ENCODE measurements at places on chromosomes 5 and 9. TPM values are rescaled to one million over a fixed set of nuclear protein-coding genes. Genes with fewer than 3 reads are reported as not detected.
A peak's percentile ranks its signal among the peaks of the same experiment; 100 is the strongest.

DNA sequence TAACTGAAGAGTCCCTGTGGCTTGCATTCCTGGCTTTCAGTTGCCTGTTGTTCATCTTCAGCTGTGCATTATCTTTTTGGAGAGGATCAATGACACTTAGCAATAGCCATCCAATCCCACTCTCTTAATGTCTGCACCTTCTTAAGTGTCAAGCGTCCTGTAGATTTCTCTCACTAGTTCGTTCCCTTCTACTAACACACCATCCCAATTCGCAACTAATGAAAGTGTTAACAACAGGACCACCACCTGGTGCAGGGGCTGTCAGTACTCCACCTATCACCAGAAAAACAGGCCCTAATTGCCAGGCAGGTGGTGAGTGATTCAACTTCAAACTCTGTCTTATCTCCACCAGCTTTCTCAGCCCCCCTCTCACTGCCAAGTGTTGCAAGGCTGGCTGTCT, 169.4 kb upstream of the EFNA5 start:
- no peaks in the 10 kb centered on the region for H3K27me3 ChIP-seq
- DNase-seq: no peak
- no peak overlapping the region for H3K4me3 ChIP-seq
- no peaks in the 10 kb centered on the region for H3K36me3 ChIP-seq
- no peak overlapping the region for H3K27ac ChIP-seq
- no peaks in the 10 kb centered on the region for H3K4me1 ChIP-seq

DNA sequence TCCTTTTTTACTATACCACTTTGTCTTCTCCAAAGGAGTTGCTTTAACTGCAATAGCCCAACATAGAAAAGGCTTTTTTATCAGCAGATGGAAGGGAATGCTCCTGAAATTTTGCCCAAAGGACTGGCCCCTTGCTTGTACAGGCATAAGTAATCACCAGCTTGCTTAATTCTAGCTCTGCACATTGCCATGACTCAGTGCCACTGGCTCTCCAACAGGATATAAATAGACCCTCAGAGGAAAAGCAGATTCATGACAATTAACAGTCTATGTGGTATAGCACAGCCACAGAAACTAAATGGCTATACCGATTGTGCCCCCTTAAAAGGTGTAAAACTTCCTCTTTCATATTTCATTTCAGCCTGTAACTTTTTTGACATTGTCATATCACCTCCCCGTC, 227.0 kb downstream of the ZNF608 start:
- no peak overlapping the region for H3K27ac ChIP-seq
- no peaks in the 10 kb centered on the region for H3K36me3 ChIP-seq
- H3K27me3 ChIP-seq: no peaks in the 10 kb centered on the region
- peaks cover 4% of the 10 kb centered on the region for H3K4me1 ChIP-seq
- H3K4me3 ChIP-seq: no peak overlapping the region
- DNase-seq: no peak

Gene ORM2
- total RNA-seq: not detected

DNA sequence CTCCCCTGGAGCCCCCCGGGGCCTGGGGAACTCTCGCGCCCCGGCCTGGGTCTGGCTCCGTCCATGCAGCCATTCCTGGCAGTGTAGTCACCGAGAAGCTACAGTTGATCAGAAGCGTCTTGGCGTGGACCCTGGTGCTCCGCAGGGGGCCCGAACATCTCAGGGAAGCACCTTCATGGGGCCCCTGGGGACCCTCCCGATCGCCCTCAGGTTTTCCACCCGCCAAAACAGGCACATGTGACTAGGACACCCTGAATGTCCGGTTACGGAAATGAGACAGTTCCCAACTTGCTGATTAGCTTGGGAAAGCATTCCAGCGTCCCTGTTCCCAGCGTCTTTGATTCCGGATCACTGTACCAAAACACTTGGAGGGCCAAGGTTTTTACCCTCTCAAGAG, 472 bp downstream of the FBXO4 start:
- DNase-seq: peak; percentile 88
- H3K36me3 ChIP-seq: peaks cover 9% of the 10 kb centered on the region
- peak overlapping the region; percentile 97 for H3K27ac ChIP-seq

DNA sequence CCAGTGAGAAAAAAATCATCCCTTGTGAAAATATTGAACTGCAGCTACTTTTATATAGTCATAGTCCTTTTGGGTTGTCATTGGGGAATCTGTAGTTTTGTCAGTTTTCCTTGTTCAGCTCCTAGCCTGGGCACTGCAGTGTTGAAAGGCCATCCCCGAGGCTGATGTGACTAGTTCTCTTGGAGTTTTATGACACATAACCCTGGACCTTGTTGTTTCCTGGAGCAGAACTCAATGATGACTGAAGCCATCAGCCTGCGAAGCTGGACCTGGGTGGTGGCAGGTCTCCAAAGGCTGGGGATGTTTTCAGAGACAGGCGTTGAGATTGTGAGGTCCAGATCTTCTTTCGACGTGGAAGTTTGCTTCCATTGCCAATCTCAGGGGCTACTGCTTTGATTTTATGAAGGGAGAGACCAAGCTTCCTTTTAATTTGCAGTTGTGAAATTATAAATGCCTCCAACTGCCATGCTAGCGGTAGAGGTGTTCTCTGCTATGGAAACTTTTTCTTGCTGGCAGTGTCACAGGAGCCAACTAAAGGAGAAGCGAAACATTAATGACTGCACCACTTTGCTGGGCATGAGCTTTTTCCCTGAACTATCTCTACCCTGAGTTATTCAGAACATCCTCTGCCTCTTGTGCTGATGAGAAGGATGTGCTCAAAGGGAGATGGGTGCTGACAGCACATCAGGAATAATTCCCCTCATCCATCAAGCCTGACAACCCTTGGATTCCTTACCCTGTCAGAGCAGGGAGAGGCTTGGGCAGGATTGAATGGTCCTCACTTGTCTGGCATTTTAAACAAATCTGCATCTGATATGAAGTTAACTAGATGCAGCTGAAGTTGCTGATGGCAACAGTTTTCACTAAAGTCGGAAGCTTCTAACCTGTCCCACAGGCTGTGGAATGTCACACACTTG, 209.6 kb downstream of the MAST4 start:
- no peak overlapping the region for H3K27ac ChIP-seq
- H3K4me3 ChIP-seq: no peak overlapping the region
- H3K4me1 ChIP-seq: no peaks in the 10 kb centered on the region

Gene SHC3
- total RNA-seq: 6.1 TPM

DNA sequence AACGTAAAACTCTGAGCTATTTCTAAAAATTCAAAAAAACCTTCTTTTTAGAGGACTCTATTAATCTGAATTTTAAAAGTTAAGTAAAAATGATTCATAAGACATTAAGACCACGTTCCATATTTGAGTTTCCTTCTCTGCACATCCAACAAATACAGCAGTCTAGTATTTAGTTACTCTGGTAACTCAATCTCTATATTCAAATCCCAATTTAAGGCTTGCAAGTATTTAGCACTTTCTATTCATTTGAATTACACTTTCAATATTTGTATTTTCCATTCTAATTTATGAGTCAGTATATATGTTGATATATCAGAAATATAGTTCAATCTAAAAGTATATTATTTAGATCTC, 17.7 kb downstream of the RFX3 start:
- no peaks in the 10 kb centered on the region for H3K27me3 ChIP-seq
- no peak overlapping the region for H3K4me3 ChIP-seq
- peaks cover 7% of the 10 kb centered on the region for H3K4me1 ChIP-seq

DNA sequence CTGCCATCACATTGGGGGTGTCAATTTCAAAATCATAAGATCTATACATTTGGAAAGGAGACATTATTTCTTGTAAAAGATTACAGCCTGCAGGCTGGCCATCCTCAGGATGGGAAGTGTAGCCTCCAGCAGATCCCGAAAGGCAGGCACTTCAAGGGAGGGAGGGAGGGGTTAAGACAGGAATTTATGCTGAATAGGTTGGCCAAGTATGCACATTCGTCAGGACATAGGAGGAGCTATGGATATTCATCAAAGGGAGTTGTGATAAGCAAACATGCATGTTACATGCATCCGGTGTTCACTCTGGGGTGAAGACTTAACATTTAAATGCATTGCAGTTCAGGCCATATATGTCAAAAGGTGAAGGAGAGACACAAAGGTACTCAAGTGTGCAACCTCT, 119.4 kb downstream of the CEP120 start:
- H3K27me3 ChIP-seq: no peaks in the 10 kb centered on the region
- no peaks in the 10 kb centered on the region for H3K4me1 ChIP-seq
- no peak for DNase-seq
- H3K4me3 ChIP-seq: no peak overlapping the region
- H3K27ac ChIP-seq: no peak overlapping the region
- no peaks in the 10 kb centered on the region for H3K36me3 ChIP-seq

- H3K27ac ChIP-seq: no peak overlapping the region
- no peaks in the 10 kb centered on the region for H3K4me1 ChIP-seq
- no peak for DNase-seq
Observed at GRCh38 chr5:56147106-56147505, 86.0 kb downstream of the ANKRD55 start.

Gene DIRAS2
- not detected for total RNA-seq

GRCh38 chr5:179296150-179296821, 49.0 kb downstream of the ADAMTS2 start:
- H3K4me3 ChIP-seq: no peak overlapping the region
- peaks cover 49% of the 10 kb centered on the region for H3K4me1 ChIP-seq
- no peak for DNase-seq
- H3K27me3 ChIP-seq: no peaks in the 10 kb centered on the region
- H3K36me3 ChIP-seq: no peaks in the 10 kb centered on the region

Gene ANGPTL2
- total RNA-seq: 65.8 TPM

GRCh38 chr5:93819668-93820067, 78.3 kb upstream of the POU5F2 start:
- H3K4me1 ChIP-seq: no peaks in the 10 kb centered on the region
- H3K36me3 ChIP-seq: no peaks in the 10 kb centered on the region
- no peak overlapping the region for H3K4me3 ChIP-seq
- no peak overlapping the region for H3K27ac ChIP-seq
- DNase-seq: no peak
- no peaks in the 10 kb centered on the region for H3K27me3 ChIP-seq

DNA sequence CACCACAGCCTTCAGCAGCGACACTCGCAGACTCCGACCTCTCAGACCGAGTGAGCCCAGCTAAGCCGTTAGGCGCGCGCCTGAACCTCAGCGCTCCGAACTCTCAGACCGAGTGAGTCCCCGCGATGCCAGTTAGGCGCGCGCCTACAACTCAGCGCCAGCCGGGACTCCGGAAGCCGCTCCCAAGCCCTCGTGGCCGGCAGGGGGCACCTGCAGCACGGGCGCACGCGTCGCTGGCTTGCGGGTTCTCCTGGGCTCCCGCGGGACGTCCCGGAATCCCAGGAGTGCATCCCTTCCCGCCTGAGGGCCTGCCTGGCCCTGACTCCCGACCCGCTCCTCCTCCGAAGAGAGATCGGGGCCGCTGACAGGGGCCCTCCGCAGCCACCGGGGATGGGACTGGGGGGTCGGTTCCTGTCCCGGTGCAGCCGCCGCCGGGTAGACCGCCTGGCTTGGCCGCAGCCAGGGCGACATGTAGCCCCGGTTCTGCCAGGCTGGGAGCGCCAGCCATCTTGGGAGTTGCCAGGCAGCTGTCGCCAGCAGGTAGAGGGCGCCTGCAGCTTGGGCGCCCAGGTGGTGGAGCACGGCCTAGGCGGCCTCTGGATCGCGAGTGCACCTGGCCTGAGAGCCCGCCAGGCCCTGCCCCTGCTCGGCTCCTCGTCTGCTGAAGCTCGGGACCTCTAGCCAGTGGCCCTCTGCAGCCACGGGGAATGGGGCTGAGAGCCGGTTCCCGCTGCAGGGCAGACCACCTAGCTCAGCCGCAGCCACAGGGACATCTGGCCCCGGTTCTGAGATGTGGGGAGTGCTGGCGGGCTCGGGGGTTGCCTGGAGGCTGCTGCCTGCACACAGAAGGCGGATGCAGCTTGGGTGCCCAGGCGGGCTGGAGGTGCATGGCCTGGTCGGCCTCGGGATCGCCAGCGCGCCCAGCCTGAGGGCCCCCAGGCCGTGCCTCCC, at the start of gene ANKRD18A:
TSS of gene ANKRD18A (minus strand) at position 114 of the 951 bp plus-strand sequence. CDS start 311 bp downstream, outside the sequence.
- H3K36me3 ChIP-seq: no peaks in the 10 kb centered on the region
- no peak within 1 kb of the TSS for H3K27ac ChIP-seq
- no peak for DNase-seq
- peaks cover 29% of the 10 kb centered on the region for H3K4me1 ChIP-seq

DNA sequence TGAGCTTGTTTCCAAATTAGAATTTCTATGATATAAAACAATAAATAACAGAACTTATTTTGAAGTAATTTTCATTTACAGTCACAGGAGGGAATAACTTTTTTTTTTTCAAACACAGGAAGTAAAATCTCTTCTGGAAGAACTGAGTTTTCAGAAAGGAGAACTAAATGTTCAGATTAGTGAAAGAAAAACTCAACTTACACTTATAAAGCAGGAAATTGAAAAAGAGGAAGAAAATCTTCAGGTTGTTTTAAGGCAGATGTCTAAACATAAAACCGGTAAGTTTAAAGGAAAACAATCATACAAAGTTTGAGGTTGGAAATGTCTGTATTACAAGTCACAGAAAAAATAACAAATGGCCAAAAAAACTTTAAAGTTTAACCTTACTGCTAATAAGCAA, 41.6 kb downstream of the RAB14 start:
- H3K27ac ChIP-seq: no peak overlapping the region
- no peak for DNase-seq
- peaks cover 5% of the 10 kb centered on the region for H3K4me1 ChIP-seq
- no peak overlapping the region for H3K4me3 ChIP-seq
- H3K36me3 ChIP-seq: no peaks in the 10 kb centered on the region
- no peaks in the 10 kb centered on the region for H3K27me3 ChIP-seq

GRCh38 chr5:13251623-13252376, 692.7 kb downstream of the DNAH5 start:
- no peak overlapping the region for H3K27ac ChIP-seq
- no peak for DNase-seq
- no peaks in the 10 kb centered on the region for H3K36me3 ChIP-seq
- H3K27me3 ChIP-seq: no peaks in the 10 kb centered on the region
- H3K4me1 ChIP-seq: no peaks in the 10 kb centered on the region

Gene PRLR
- 13.3 TPM for total RNA-seq

Gene SNX18
- total RNA-seq: 63.1 TPM

GRCh38 chr9:93531374-93531773, 45.0 kb upstream of the PHF2 start:
- no peak overlapping the region for H3K27ac ChIP-seq
- H3K36me3 ChIP-seq: peaks cover 58% of the 10 kb centered on the region
- H3K27me3 ChIP-seq: no peaks in the 10 kb centered on the region
- H3K4me1 ChIP-seq: no peaks in the 10 kb centered on the region

- H3K36me3 ChIP-seq: no peaks in the 10 kb centered on the region
- H3K4me1 ChIP-seq: no peaks in the 10 kb centered on the region
- H3K4me3 ChIP-seq: no peak overlapping the region
- no peak overlapping the region for H3K27ac ChIP-seq
- DNase-seq: no peak
Observed at GRCh38 chr5:63400079-63400478, 562.2 kb downstream of the HTR1A start.

GRCh38 chr9:76927540-76928240, 21.8 kb upstream of the PRUNE2 start:
- H3K4me3 ChIP-seq: no peak overlapping the region
- DNase-seq: no peak
- no peaks in the 10 kb centered on the region for H3K4me1 ChIP-seq
- H3K27ac ChIP-seq: no peak overlapping the region
- H3K27me3 ChIP-seq: no peaks in the 10 kb centered on the region

- no peaks in the 10 kb centered on the region for H3K36me3 ChIP-seq
- H3K4me3 ChIP-seq: no peak overlapping the region
- H3K4me1 ChIP-seq: peaks cover 26% of the 10 kb centered on the region
- no peak for DNase-seq
- H3K27me3 ChIP-seq: no peaks in the 10 kb centered on the region
Observed at GRCh38 chr9:70441622-70442021, 27.2 kb upstream of the KLF9 start.

Gene ADAMTS12
- total RNA-seq: 7.6 TPM
